ENCODE measurements at places on chromosomes 6 and 20.

DNA sequence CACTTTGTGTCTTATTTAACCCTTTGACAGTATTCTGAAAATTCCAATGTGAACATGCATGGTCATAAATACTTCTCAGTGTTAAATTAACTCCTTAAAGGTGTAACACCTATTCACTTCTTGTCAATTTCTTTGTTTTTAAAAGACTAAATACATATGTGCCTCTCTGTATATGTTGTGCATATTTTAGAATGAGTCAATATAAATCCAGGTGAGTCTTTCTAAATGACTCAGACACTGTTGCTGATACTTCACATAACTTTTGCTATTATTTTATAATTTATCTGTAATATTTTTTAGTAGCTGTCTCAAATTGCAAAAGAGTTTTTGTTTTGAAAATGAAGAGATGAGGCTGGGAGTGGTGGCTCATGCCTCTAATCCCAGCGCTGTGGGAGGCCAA lies 36.0 kb downstream of the TIAM2 start:
- no peak for DNase-seq

- no peak for DNase-seq
These were observed 18.9 kb upstream of the HLA-DOA start for GRCh38 chr6:33028220-33028849.

DNA sequence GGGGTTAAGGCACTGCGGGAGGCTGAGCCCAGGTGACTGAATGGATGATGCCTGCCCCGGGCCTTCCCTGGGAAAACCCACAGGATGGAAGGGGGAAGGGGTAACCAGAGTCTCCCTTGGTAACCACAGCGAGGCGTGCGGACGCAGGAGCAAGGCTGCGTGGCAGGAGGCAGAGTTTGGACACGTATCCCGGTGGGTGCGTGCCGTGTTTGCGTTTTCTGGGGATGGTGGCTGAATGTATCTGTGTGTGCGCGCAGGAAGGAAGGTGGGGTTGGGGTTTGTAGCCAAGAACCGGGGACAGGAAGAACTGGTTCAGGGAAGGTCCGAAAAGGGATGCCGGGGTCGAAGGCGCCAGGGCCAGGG lies 1.8 kb downstream of the MDGA1 start:
- DNase-seq: no peak

DNA sequence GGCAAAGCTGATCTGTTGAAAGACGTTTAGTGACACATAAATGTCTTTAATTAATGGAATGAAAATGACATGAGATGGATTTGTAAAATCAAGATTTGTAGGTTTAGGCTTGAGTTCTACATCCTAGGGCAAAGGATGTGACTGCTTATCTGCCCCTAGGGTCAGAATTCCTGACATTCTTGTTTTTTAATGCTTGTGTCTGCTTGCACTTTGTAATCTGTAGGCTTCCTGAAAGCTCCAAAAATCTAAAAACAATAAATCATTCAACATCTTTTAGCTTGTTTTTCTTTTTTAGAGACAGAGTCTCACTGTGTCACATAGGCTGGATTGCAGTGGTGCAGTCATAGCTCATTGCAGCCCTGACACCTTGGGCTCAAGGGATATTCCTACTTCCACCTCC lies 107.9 kb upstream of the MLIP start:
- DNase-seq: no peak

DNA sequence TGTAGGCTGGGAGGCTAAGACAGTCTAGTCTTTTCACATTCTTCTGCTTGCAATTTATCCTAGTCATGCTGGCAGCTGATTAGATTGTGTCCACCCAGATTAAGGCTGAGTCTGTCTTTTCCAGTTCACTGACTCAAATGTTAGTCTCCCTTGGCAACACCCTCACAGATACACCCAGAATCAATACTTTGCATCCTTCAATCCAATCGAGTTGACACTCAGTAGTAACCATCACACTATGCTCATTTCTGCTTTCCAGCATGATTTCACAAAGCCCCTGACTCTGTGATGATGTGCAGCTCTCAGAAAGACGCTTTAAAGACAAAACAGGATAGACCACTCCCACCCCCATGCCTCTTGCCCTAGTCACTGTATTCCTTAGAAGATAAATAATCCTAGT lies 693.0 kb downstream of the HTR1B start:
- peak; percentile 15 for DNase-seq

- no peak for DNase-seq
These were observed 70.5 kb downstream of the COL19A1 start for GRCh38 chr6:69936674-69937363.

GRCh38 chr6:89120371-89120770 lies 2.5 kb upstream of the SRSF12 start:
- DNase-seq: no peak

DNA sequence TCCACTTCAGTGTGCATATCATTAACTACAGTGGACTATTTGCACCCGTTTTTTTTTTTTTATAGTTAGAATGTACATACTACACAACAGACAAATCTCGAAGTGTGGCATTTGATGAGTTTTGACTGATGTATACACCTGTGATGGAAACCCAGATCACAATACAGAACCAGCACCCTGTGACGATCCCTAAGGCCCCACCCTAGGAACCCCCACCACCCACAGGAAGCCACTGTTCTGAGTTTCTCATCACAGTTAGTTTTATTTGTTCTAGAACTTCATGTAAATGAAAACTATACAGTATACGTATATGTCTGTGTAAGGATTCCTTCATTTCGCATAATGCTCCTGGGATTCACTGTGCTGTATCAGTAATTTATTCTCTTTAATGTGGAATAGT lies 102.8 kb downstream of the IRF4 start:
- DNase-seq: no peak

DNA sequence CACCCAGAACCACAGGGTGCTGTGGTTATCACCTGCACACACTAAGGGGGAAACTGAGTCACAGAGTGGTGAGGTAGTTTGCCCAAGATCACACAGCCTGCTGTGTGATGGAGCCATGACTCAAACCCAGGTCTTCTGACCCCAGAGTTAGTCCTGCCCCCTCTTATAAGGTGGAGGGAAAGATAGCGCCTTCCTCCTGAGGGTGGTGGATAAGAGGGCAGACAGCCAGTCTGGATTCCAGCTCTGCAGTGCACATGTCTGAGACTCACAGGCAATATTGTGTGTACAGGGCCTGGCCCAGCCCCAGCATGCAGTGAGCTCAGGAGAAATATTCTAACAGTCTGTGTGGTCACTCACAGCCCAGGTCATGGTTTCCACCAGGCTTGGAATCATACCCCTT lies 393.7 kb downstream of the CDH4 start:
- DNase-seq: no peak

GRCh38 chr6:105786890-105787655 lies 299.1 kb upstream of the PRDM1 start:
- DNase-seq: no peak

GRCh38 chr6:87639373-87639772 lies 49.4 kb downstream of the ORC3 start:
- no peak for DNase-seq

GRCh38 chr20:32296412-32296811 lies 19.0 kb downstream of the KIF3B start:
- DNase-seq: no peak

DNA sequence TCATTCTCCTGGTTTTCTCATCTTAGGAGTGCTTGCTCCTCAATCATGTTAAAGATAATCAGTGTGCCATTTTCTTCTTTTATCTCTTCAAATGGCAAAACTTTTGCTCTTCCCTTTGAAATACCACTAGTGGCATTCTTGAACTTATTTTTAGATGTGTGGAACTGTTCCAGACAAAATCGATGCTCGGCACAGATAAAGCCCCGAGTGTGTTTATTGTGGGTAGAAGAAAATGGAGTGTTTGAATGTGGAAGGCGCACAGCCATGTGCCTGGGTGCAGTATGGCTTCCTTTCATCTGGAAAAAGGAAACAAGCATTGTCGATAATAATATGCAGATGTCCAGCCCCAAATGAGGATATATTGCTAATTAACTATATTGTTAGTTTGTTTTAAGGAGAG lies 42.4 kb downstream of the ISM1 start:
- no peak for DNase-seq

DNA sequence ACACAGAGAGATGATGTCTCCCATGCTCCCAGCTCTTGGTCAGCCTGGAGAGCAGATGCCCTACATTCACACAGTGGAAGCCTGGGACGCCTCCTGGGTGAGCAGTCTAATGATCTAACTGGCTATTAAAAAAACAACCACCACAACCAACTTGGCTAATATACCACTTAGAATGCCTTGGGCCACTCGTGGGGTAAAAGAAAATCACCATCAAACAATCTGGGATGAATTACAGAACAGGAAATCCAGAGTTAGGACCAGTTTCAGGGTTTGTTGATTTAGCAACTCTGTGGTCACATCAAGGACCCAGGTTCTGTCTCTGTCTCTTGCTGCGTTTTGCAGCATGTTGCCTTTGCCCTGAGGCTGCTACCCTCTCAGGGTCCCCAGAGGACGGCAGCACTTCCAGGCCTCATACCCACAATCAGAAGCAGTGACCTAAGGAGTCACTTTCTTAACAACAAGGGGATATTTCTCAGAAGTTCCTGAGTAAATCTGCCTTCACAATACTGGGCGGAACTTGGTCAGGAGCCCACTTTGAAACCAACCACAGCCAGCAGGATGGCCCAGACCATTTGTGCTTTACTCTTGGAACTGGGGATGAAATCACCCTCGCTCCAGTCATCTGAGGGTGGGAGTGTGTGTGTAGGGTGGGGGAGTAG lies 118.7 kb downstream of the CLIC5 start:
- no peak for DNase-seq

GRCh38 chr6:151269321-151269995 lies 29.7 kb downstream of the AKAP12 start:
- DNase-seq: no peak

DNA sequence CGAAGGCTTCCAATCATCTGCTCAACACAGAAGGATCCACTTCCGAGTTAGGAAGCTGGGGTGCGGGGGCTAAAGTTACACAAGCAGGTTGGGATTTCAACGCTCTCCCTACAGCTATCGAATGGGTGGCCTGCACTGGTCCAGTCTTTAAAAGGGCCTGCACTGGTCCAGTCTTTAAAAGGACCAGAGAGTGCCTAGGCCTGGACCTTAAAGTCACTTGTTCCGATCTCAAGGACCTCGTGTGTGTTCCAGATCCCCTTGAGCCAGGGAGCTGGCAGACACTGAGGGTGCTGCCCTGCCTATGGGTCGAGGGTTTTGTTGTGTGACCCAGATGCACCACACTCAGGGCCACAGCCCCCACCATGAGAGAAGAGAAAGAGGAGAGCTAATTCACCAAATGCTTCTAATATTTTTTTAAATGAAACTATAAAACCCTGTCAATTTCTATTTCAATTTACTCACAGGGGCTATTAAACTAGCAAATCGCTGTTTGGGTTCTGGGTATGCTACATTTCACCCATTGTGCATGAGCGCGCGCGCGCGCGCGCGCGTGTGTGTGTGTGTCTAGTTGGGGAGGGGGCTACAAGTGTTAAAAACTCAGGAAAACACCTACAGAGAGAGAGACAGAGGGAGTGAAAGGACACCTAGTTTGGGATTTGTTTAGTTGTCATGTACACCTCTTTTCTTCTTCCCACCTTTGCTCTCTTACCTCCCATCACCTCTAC lies 7.5 kb downstream of the TFAP2B start:
- peak; percentile 45 for DNase-seq

DNA sequence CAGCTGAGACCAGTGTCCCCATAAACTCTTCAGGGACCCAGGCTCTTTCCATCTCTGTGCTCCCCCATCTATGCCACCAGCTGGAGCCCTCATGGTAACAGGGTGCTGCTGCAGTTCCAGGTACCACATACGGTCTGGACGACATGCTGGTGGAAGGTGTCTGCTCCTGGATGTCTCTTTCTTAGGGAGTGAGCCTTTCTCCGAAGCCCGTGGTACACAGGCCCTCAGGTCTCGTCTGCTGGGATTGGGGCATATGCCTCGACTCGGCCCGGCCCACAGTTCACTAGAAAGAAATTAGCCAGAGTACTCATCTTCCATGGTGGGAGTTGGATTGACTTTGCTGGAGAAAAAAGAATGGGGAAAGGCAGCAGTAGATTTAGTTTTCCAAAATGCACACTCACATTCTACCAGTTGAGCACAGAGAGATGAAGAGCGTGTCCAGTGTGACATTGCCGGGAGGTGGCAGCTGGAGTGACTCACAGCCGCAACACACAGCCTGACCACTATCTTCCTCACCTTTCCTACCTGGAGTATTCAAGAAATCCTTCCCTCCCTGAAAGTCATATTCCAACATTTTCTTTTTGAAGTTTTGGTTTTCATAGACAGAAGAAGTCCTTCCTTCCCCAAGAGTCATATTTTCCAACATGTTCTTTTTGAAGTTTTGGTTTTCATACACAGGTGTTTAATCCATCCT lies 18.6 kb upstream of the SPO11 start:
- DNase-seq: no peak

- DNase-seq: no peak
These were observed 226.6 kb downstream of the HACE1 start for GRCh38 chr6:104633125-104633524.

GRCh38 chr6:147244832-147245231 lies 40.6 kb downstream of the STXBP5 start:
- DNase-seq: no peak

DNA sequence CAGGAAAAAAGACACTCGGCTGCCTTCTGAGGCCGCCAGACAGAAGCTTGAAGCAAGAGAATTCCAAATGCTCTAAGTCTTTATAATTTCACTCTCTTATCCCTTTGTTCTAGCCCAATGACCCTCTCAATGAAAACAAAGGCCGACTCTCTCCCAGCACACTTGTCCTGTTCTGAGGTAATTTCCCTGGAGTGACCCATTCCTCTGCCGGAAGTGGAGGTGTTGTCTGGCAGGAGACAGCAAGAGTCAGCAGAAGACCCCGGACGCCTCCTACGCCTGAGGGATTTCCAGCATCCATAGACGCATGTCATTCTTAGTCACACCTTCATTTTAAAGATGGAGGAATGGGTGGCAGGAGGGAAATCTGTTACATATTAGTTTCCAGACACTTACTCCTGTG lies 110.3 kb downstream of the SOD2 start:
- DNase-seq: peak; percentile 14

DNA sequence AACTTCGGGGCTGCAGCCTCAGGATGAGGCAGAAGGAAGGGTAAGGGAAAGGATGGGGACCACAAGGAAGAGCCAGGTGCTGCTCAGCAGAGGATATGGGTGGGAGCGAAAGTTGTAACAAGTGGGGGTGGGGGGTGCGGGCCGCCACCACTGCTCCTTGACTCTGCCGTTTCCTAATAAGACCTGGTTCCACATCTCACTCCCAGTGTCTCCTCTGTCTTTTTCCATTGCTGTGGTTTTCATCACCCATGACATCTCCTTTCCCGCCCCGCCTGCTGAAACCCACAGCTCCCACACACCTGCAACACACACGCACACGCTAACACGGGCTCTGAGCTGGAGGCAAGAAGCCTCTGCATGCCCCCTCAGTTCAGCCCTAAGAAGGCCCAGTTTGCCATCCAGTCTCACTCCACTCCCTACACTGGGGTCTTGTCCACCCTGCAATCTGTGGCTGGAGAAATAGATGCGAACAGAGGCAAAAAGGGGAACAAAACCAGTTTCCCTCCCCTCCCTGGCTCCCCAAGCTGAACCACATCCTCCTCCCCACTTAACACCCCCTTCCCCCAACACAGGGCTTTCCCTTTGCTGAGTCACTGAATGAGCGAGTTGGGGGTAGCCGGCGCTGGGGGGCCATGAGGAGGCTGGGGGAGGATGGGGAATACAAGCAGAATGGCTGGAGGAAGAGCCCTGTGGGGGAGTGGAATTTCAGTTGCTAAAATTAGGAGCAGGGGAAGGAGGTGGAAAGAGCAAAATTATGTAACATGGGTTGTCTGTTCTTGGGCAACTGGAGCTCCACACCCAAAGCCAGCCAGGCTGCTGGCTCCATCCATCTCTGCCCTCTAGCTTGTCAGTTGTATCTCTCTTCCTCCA lies 11.5 kb downstream of the NFKBIL1 start:
- DNase-seq: no peak
